RPMI7951 (cell line): ENCODE measurements at places on chromosomes 3 and 15.

DNA sequence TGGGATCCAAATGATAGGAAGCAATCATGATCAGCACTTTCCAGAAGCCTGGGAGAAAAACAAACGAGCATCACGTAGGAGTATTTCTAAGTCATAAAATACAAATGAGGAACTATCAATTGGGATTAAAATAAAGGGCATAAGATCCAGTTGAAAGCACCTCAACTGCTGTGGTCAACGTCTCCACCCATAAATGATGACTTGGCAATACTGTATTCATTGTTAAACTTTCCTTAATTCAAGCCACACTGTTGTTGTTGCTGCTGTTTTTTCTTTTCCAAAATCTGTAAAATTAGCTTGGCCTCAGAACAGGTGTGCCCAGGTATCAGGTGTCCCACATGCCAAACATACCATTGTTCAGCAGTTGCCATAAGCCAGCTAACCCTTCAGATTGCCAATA, 395.8 kb downstream of the NTRK3 start:
- DNase-seq, result no peak

GRCh38 chr15:47184003-47184907, 533.0 kb upstream of the SEMA6D start:
- no peak for DNase-seq

DNA sequence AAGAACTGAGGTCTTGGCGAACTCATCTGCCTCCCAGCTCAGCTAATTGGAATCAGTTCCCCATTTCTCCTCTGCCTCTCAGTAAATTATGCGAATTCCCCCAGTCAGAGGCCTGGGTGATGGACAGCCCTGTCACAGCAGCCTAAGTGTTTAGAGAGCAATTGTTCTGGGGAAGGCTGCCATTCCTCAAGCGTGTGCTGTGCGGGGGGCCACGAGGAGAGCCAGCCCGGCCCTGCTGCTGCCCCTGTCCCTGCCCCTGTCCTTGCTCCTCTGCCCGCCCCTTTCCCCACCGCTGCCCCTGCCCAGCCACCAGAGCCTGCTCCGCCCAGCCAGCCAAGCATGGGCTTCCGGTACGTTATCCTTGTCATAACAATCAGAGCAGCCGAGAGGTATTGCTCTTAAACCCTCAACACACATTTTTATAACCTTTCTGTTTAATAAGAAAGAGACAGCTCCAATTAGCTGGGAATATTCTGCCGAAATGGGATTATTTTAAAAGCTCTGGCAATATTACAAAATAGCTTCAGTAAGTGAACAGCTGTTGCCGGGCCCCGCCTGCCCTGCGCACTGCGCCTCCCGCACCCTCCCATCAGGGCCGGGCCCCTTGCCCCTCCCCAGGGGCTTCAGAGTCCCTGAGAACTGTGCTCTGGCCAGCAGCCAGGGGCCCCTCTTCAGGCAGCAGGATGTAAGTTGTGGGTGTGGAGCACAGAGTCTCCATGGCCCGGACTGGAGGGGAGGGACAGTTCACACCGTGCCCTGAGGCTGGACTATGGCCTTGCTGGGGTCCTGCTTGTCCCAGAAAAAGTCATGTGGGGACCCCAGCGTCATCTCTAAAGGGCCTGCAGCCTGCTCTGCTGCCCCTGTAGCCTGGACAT, 12.4 kb upstream of the CACNA2D2 start:
- no peak for DNase-seq

DNA sequence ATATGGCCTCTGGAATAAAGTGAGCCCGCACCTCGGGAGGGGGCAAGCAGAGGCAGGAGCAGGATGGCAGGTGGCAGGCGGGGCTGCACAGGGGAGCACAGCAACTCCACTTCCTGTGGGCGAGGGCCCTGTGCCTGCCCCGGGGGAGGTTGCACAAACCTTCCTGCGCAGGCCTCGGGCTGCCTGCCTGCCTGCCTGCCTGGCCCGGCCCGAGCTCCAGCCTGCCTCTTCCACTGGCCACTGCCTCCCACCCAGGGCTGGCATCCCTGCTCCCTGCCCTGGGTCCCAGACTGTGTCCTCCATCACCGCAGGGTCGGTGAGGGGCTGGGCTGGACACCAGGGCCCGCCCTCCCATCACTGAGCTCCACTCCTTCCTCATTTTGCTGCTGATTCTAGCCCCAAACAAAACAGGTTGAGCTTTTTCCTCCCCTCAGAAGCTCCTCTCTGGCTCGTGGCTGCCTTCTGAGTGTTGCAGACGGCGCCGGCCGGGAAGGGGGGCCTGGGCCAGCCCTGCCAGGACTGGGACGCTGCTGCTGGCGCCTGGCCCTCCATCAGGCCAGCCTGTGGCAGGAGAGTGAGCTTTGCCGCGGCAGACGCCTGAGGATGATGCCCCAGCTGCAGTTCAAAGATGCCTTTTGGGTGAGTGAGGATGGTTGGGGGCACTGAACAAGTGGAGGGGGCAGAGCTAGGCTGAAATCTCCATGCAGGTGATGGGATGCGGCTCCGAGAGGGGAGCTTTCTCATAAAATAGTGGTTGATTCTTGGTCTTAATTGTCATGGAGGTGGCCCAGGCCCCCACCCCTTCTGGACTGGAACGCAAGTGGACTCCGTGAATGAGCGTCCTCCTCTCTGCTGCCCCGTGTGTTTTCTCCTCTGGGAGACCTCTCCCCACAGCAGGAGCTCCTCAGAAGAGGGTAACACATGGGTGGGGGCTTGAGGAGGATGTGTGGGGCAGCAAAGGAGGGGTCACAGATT, at the start of gene PSTPIP1:
Gene PSTPIP1 (plus strand): TSS at position 156 of the 975 bp plus-strand sequence. CDS start 448 bp downstream, at position 604.
- DNase-seq, result no peak

- no peak for DNase-seq
These were observed 409.4 kb upstream of the FRG2C start for GRCh38 chr3:75254685-75255084.

DNA sequence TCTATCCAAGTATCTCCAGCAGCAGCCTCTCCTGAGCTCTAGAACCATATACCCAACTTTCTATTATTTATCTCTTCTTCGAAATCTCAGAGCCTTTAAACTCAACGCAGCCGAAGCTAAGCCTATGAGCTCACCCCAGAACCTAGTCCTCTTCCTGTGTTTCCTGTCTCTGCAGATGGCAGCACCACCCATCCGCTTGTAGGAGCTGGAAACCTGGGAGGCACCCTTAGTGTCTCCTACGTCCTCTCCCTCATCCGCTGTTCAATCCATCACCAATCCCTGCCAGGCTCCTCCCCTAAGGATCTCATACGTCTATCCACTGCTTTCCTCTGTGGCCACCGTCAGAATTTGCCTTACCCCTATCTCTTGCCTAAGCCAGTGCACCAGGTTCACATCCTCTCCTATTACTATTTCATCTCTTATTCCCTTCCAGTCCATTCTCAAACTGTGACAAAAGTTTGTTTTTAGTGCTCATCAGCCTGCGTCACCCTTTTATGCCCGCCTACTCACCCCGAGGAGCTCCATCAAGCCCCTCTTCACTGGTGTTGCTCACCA, 9.6 kb downstream of the VGLL4 start:
- DNase-seq, result no peak

GRCh38 chr3:101897013-101897412, 47.7 kb downstream of the NFKBIZ start:
- no peak for DNase-seq

GRCh38 chr3:159841766-159842165, 146.9 kb upstream of the IL12A start:
- no peak for DNase-seq

GRCh38 chr3:178434206-178434805, 101.9 kb upstream of the KCNMB2 start:
- peak; percentile 43 for DNase-seq

GRCh38 chr15:83658430-83659416, 4.8 kb downstream of the ADAMTSL3 start:
- no peak for DNase-seq

DNA sequence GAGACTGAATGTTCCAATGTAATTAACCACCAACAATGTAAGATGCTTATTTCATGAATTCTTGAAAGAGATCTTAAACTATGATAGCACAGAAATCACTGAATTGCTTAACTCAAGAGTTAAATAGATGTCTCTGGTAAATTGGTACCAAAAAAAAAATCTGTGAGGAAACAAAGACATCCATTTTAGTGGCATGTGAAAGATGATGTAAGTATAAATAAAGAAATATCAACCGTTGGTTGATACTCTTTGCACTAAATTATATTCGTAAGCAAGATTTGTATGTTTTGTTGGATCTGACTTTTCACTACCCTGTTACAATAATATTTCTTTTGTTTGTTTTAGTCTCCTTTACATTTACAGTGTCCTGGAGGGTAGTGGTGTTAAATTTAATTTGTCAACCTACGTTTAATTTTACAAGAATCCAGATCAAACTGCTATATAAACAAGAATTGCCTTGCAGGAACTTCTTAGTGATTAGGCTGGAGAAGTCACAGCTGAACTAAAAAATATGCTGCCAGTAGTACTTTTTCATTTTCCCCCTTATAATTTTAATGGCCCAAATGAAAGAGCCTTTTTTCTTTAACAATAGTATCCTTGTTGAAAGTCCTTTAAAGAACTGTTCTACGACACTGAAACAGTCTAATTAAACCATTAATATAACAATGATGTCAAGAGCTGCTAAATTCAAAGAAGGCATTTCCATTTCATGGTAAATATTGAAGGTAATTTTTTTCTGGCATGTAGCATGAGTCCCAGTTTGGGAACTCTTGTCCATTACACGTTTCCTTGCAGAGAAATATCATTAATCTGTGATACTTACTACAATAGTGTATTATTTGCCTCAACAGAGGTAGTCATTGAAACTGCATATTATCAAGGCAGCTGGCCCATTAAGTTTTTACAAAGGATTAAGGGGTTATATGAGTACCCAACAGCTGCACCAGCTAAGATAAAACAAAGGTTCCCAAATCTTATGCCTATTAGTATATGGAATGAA, 109.6 kb upstream of the PHLDB2 start:
- no peak for DNase-seq

DNA sequence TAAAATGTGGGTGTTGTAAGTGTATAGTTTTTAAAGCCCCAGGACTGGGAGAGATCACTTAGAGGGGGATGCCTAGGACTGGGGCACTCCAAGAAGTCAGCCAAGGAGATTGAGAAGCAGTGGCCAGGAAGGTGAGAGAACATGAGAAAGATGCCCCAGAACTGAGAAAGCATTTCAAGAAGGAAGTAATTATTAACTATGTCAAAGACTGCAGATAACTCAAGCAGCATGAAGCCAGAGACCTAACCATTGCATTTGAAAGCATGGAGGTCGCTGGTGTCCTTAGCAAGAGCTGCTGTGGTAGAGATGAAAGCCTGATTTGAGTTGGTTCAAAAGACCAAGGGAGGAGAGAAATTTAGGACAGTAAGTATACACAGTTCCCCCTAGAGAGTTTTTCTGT, 30.6 kb upstream of the SLC2A2 start:
- DNase-seq, result no peak

GRCh38 chr3:144265542-144266100, 294.0 kb downstream of the DIPK2A start:
- DNase-seq, result peak; percentile 16

GRCh38 chr3:13654330-13655060, 105.6 kb downstream of the FBLN2 start:
- no peak for DNase-seq

- DNase-seq, result no peak
These were observed 295.2 kb downstream of the VGLL3 start for GRCh38 chr3:86695752-86696151.

GRCh38 chr3:73827204-73827603, 202.5 kb upstream of the PDZRN3 start:
- no peak for DNase-seq

DNA sequence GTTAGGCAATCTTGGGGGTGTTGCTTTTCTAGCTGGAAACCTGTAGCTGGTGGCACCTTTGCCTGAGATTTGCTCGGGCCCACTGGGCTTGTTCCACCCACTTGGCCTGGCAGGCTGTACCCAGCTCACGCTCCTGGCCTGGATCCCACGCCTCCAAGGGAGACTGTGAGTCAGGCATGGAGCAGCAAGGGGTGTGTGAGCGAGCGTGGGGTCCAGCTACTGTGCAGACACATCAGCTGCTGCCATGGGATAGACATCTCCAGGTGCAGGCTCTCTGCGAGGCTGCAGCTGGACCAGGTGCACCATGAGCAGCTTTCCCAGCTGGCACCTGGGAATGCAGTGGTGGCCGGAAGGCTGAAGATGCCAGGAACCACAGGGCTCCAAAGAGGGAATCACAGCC, 36.0 kb downstream of the NR1D2 start:
- no peak for DNase-seq

DNA sequence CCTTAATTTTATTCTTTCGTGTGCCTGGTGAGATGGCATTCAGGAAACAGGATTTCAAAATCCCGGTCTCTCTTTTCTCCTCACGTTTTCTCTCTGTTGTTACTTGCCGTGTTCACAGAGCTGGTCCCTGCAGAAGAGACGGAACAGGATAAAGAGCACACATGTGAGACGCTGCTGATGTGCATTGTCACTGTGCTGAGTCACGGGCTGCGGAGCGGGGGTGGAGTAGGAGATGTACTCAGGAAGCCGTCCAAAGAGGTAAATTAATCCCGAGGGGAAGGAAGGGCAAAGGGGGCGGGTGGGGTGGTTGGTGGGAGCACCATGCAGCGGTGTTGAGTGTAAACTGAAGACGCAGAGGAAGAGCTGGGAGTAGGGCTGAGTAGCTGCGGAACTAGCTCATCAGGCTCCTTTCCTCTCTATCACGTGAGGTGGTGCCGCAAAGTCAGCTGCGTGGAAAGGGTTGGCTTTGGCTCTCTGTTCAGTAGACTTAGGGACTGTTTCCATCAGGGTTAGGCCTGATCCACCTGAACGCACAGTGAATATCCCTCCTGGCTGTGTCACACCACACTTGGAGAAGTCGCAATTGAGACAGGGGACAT, 164.8 kb upstream of the BHLHE40 start:
- peak; percentile 53 for DNase-seq

- no peak for DNase-seq
These were observed 8.3 kb downstream of the ITGA11 start for GRCh38 chr15:68423359-68424296.

DNA sequence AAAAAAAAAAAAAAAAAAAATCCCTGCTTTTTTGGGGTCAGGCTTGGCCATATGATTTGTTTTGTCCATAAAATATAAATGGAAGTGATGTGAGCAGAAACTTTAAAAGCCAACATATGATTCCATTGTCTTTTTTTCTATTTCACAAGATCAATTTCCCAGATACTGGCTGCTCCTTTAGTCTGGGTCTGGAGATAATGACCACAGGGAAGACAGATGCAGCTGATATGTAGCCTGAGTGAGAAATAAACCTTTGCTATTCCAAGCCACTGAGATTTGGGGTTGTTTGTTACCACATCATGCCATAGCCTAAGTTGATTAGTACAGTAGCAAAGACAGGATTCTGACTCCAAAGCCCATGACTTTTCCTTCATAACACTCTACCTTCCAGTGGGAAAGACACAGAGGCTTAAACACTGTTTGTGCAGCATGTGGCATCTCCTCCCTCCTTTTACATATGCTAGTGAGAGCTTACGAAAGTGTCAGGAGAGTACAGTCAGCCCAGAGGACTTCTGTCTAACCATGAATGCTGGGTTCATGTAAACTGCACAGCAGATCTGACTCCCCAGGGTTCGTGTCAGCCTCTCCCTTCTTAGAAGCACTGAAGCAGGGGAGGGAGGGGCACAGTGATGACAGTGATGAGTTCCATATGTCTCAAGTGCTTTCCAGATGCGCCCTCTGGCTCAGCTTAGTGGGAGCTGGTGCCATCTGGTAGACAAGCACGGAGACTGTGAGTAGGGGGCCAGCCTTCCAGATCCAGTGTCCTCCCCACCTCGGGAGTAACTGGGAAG, 36.7 kb upstream of the SLC7A14 start:
- DNase-seq, result peak; percentile 99

GRCh38 chr3:57385498-57385897, 93.0 kb upstream of the ASB14 start:
- DNase-seq, result no peak
